ENCODE measurements at places on chromosomes 7 and 10.

DNA sequence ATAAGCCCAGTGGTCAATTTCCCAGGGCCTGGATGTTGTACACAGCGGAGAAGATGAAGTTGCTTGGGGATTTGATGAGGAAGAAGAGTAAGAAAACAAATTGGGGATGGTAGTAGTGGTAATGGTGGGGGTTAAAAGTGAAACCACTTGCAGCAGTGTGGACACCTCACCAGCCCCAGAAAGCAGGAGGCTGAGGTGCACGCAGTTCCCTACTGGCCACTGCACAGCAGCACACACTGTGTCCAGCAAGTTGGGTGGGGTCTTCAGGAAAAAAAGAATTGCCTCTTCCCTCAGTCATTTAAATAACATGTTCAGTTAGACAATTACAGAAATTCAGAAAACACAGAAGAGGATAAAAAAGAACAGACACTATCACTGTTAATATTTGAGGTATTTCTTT, 96.6 kb downstream of the TAX1BP1 start:
- DNase-seq: no peak

DNA sequence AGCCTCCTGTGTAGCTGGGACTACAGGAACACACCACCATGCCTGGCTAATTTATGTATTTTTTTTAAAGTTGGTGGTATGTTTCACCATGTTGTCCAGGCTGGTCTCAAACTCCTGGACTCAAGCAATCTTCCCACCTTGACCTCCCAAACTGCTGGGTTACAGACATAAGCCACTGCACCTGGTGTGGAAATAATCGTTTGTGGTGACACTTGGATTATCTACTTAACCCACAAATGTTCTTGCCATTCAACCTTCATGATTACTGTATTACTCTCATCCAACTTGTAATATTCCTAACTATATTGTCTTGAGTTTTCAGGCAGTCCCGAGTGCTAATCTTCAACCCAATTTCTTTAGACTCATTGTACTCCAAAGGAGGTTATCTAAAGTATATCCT, 9.6 kb upstream of the SRGN start:
- no peak for DNase-seq

- DNase-seq: no peak
Observed at GRCh38 chr7:23196306-23196705, 14.5 kb downstream of the NUP42 start.

GRCh38 chr10:70162892-70163201, 7.5 kb downstream of the SAR1A start:
- no peak for DNase-seq

- DNase-seq: no peak
Observed at GRCh38 chr10:23517155-23517554, 78.3 kb downstream of the OTUD1 start.
